ENCODE measurements at places on chromosomes 1 and 21. TPM values are rescaled to one million over a fixed set of nuclear protein-coding genes. Genes with fewer than 3 reads are reported as not detected.

SPATA45 gene
- not detected for total RNA-seq

RGS8 gene
- not detected for total RNA-seq

FCGR3A gene
- not detected for total RNA-seq

PTGS2 gene
- 8.7 TPM for total RNA-seq

CTSE gene
- not detected for total RNA-seq

NBPF20 gene
- total RNA-seq, result 2.5 TPM

TRAF3IP3 gene
- not detected for total RNA-seq

DNTTIP2 gene
- total RNA-seq, result 99.9 TPM

USP33 gene
- 83.5 TPM for total RNA-seq

EXTL1 gene
- total RNA-seq, result 0.15 TPM

MASP2 gene
- not detected for total RNA-seq

IQGAP3 gene
- 43.6 TPM for total RNA-seq

DNA sequence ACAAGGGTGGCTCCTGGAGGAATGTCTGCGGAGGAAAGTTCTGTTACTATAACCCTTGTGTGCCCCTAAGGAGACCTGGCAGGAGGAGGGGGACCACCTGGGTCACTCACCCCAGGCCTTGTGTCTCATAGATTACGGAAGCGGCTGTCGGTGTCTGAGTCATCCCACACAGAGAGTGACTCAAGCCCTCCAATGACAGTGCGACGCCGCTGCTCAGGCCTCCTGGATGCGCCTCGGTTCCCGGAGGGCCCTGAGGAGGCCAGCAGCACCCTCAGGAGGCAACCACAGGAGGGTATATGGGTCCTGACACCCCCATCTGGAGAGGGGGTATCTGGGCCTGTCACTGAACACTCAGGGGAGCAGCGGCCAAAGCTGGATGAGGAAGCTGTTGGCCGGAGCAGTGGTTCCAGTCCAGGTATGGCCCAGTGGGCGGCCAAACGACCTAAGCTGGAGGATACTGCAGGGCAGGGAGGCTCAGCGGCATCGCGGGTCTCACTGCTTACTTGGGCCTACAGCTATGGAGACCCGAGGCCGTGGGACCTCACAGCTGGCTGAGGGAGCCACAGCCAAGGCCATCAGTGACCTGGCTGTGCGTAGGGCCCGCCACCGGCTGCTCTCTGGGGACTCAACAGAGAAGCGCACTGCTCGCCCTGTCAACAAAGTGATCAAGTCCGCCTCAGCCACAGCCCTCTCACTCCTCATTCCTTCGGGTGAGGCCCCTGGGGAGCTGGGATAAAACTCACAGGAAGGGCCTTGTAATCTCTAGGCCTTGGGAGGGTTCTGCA is 101.4 kb downstream of the PIK3R3 start:
- no peak for DNase-seq

- DNase-seq, result peak; percentile 71
Measured at GRCh38 chr1:169779970-169780369, 14.7 kb downstream of the METTL18 start.

- DNase-seq, result no peak
Measured at GRCh38 chr21:26227130-26227529, 56.6 kb upstream of the APP start.

DNA sequence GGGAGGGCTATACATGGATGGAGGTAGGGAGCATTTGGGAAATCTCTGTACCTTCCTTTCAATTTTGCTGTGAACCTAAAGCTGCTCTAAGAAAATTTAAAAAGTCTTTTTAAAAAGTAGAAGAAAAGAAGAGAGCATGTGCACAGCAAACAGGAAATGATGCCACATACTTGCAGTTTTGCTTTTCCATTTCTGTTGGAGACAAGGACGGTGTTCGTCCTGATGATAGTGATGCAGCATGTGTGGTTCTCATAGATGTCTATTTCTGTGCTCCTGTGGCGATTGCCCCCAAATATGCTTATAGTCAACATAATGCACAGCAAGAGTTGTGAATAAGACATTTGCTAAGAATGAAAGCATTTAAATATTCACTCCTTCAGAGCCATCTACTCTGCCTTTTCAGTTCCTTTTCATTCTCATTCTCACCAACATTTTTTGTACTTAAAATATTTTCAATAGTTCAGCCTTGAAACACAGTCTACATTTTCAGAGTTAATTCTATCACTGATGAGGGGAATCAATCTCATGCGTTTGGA is 66.6 kb downstream of the LRRC8C start:
- no peak for DNase-seq

DNA sequence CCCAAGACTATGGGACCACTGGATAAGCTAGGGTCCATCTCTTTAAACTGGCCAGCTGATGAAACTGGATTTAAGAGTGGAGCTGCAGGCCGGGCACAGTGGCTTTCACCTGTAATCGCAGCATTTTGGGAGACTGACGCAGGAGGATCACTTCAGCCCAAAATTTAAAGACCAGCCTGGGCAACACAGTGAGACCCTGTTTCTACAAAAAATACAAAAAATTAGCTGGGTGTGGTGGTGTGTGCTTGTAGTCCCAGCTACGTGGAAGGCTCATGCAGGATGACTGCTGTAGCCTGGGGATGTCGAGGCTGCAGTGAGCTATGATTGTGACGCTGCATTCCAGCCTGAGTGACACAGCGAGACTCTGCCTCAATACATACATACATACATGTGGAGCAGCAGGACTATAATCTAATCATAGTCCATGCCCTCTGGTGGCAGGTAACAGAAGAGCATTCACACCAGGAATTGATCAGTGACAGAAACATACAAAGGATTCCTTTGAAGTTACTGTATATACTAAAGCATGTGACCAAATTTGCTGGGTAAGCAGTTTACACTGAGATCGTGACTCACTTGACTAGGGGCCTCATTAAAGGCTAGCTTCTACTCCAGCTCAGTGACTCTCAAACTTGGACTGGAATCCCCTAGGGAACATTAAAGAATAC is 101.5 kb upstream of the SLFNL1 start:
- DNase-seq, result peak; percentile 48

DNA sequence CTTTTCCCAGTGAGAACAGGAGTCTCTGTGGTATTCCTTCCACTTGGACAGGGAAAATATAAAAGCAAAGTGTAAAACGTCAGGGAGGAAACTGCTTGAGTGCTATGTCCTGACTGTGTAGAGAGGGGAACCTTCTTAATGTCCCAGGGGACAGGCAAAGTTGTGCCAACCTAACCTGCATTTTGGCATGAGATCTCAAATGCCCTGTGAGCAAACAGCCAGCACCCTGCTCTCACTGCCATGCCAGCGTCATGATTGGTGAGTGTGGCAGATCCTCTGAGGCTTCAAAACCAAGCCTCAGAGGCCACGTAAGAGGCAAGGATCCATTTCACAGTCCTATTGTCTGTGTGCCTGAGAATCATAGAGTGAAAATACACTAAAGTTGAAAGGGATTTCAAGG is 49.7 kb upstream of the RAP1A start:
- DNase-seq, result no peak

- peak; percentile 86 for DNase-seq
Measured at GRCh38 chr1:110639724-110640386, 33.7 kb upstream of the KCNA2 start.

- no peak for DNase-seq
Measured at GRCh38 chr1:53288790-53289429, 39.0 kb downstream of the LRP8 start.

GRCh38 chr1:32104127-32104526 is 3.7 kb upstream of the KPNA6 start:
- no peak for DNase-seq

DNA sequence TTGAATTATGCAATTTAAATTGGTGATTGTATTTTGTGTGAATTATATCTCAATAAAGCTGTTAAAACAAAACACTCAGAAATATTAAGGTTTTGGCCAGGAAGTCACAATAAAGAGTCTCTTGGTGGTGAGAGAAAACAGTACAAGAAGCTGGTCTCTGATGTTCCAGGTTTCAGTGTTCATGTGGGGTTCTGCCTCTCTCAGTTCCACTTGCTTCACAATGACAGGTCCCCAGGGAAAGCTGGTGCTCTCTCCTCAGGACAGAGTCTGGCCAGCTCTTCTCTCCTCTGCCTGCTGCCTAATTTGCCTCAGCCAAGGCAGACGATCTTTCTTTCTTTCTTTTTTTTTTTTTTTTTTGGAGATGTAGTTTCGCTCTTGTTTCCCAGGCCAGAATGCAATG is 342.9 kb upstream of the PLXNA2 start:
- no peak for DNase-seq

GRCh38 chr1:53587252-53587988 is 128.2 kb downstream of the DMRTB1 start:
- DNase-seq, result no peak

Measured in Daoy (cell line).